ENCODE measurements at places on chromosomes 12 and 14.

DNA sequence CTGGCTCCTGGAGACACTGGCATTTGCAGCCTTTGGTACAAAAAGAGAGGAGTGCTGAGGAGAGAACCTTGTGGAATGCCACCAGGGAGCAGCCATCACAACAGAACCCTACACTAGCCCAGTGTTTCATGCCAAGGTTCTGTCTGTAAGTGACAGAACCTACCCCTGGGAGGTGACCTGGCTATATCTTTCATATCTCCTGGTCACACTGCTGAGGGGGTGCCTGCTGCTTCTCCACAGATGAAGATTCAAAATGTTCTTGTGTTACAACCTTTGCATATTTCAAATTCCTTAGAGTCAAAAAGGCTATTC is 12.7 kb upstream of the EIF4B start:
- DNase-seq: no peak

- DNase-seq: no peak
Measured at GRCh38 chr14:105023791-105024480, 3.1 kb upstream of the CDCA4 start.

DNA sequence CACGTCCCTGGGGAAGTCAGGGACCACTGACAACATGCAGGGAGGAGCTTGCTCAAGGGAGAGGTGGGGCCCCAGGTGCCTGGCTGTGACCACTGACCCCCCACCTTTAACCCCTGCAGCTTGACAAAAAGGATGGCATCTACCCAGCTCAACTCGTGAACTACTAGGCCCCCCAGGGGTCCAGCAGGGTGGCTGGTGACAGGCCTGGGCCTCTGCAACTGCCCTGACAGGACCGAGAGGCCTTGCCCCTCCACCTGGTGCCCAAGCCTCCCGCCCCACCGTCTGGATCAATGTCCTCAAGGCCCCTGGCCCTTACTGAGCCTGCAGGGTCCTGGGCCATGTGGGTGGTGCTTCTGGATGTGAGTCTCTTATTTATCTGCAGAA is 26.3 kb downstream of the HIP1R start:
- no peak for DNase-seq

- DNase-seq: no peak
Measured at GRCh38 chr14:60848066-60848465, 113.5 kb downstream of the MNAT1 start.

DNA sequence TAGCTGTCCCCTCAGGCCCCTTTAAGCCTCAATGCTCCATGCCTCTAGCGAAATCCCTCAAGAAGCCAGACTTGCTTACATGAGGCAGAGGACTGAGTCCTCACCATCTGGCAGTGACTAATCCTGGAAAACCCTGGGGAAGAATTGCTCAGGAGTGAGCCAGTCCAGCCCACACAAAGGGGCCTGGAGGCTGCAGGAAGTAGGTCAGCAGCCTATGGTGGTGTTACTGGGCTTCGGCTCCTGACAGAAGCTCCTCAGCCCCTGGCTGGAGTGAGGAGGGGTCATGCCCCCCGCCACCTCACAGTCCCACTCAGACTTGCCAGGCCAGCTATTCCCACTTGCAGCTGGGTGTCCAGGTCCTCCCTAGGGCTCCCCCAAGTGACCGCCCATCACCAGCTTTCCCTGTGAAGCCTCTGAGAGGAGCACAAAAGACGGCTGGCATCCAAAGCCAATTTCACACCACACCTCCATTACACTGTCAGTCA is 250.5 kb downstream of the DPF3 start:
- DNase-seq: no peak

GRCh38 chr12:119230807-119231206 is 52.1 kb downstream of the HSPB8 start:
- DNase-seq: no peak

GRCh38 chr12:104299842-104300481 is 3.6 kb upstream of the EID3 start:
- no peak for DNase-seq

- DNase-seq: no peak
Measured at GRCh38 chr12:96225044-96225855, 31.1 kb downstream of the ELK3 start.

DNA sequence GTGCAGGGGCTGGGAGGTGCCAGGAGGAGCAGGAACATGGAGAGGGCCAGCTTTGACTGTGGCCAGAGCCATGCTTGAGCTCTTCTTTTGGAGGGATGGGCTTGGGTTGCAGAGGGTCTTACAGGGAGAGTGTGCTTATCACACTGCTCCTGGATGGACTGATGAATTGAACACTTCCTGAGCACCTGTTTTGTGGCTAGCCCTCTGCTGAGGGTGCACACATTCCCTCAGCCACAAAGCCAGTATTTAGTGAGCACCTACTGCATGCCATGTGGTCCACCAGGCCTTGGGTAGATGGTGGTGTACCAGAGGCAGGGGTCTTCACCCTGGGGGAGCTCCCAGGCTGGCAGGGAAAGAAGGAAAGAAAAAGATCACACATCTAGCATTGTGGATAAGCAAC is 118.9 kb downstream of the SLC25A47 start:
- no peak for DNase-seq

- DNase-seq: no peak
Measured at GRCh38 chr14:56199982-56200577, 81.9 kb downstream of the PELI2 start.

DNA sequence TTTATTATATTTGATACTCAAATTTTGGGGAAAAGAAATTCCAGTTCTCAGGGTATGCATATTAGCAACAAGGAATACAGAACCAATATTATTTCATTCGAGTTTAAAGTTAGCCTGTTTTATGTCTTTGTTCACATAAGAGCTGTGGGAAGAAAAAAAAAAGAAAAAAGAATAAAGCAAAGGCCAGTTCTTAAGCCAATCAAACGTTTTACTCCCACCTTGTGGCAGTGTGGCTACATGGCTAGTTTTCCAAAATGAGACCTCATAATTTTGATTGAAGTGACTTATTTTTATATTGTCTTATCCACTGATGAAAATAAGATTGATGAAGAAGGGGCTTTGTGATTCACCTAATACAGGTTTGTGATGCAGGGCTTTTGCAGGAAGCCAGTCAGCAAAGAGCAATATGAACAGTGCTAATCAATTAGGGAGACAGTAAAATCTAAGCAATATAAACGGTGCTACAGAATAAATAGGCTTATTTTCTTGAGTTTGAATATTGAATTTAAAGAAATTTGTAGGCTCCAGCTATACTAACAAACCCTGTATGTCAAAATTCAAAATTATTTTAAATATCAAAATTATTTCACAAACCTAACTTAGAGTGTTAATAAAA is 624.1 kb upstream of the FOXG1 start:
- DNase-seq: no peak

- no peak for DNase-seq
Measured at GRCh38 chr14:96666088-96666487, 131.1 kb upstream of the VRK1 start.

GRCh38 chr14:68112442-68112841 is 292.9 kb downstream of the RAD51B start:
- DNase-seq: no peak

DNA sequence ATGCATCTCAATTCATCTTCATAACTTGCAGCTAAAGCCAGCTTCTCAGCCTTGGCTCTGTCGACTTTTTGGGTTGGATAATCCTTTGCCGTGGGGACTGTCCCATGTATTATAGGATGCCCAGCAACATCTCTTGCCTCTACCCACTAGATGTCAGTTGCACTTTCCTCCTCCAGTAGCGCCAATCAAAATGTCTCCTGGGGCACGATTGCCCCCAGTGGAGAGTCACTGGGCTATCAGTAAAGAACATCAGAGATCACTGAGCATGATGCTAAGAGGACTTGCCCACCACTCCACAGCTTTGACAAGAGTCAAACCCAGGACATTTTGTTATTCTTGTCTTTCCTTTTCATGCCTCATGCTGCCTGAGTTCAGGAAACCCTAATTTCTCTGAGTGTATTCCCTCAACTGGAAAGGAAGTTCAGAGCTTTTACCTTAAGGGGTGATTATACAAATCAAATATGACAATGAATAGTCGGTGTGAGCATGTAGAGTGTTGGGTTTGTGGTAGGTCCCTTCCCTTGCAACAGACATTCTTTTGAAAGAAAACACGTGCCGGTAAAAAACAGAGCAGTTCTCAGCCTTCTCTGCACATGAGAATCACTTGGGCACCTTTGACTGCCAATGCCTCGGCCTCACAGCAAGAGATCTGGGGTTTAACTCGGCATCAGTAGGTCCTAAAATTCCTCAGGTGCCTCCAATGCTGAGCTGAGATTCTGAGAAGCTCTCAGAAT is 980.6 kb downstream of the VRK1 start:
- DNase-seq: no peak

DNA sequence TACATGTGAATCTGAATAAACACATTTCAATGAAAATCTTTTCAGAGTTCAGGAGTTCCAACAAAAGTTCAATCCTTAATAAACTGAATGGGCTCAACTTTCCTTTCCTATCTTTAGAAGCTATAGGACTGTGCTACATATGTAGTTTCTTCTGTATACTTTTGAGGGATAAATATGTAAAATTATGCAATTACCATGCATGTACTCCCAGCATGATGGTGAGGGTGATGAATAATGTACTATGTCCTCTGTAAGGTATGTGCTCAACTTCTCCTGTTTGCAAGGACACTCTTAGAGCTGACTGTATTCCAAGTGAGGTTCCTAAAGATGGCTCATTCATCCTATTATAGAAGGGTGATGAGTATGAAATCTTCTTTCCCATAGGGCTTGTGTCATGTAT is 15.5 kb downstream of the MBIP start:
- DNase-seq: no peak

DNA sequence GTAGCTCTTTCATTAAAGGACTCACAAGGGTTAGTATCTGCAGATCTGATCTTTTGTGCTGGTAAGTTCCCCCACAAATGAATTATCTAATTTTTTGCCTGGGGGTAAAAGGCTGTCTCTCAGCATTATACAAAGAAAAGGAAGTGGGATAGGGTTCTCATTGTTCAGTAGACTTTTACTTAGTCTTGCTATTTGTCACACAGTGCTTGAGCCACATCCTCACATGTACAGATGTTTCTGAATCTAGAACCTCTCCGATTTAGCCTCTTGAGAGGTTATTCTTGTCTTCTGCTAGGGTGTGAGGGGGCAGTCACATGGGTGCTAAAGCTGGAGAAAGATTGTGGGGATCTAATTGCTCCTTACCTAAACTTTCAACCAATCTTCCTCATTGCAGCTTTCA is 93.0 kb downstream of the SLC41A2 start:
- DNase-seq: no peak

GRCh38 chr12:84594157-84594556 is 318.4 kb downstream of the SLC6A15 start:
- no peak for DNase-seq

DNA sequence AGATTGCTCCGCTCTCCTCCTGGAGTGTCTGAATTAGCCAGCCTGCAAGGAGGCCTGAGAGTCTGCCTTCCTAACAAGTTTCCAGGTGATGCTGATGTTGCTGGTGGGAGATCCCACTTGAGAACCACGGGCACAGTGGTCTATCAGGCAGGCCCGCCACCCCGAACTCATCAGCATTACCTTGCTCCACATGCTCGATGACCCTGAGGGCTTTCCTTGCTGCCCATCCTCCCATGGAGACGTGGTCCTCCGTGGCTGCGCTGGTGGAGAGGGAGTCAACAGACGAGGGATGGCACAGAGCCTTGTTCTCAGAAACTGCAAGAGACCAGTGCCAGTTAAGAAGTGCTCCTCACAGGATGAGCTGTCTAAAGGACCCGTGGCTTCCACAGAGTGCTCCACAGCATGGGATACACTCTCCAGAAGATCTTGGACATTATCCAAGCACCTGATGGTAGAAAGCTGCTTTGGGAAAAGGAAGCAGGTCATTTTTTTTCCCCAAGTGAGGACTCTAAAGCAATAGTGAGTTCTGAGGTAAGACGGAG is 18.3 kb downstream of the HAL start:
- DNase-seq: no peak

DNA sequence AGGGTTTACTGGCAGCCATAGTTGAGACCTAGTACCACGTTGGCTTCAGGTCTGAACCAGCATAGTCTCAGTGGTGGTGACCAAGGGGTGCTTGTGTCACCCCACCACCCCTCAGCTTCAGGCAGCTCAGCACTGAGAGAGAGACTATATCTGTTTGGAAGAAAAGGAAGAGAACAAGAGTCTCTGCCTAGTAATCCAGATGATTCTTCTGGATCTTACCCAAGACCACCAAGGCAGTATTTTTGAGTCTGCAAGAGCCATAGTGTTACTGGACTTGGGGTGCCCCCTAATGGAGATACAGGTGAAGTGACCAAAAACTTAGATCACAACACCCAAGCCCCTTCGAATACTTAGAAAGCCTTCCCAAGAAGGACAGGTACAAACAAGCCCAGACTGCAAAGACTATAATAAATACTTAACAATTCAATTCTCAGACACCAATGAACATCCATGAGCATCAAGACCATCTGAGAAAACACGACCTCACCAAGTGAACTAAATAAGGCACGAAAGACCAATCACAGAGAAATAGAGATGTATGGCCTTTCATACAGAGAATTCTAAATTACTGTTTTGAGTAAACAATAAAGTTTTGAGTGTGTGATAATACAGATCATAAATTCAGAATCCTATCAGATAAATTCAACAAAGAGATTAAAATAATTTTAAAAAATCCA is 107.0 kb downstream of the HELB start:
- no peak for DNase-seq

DNA sequence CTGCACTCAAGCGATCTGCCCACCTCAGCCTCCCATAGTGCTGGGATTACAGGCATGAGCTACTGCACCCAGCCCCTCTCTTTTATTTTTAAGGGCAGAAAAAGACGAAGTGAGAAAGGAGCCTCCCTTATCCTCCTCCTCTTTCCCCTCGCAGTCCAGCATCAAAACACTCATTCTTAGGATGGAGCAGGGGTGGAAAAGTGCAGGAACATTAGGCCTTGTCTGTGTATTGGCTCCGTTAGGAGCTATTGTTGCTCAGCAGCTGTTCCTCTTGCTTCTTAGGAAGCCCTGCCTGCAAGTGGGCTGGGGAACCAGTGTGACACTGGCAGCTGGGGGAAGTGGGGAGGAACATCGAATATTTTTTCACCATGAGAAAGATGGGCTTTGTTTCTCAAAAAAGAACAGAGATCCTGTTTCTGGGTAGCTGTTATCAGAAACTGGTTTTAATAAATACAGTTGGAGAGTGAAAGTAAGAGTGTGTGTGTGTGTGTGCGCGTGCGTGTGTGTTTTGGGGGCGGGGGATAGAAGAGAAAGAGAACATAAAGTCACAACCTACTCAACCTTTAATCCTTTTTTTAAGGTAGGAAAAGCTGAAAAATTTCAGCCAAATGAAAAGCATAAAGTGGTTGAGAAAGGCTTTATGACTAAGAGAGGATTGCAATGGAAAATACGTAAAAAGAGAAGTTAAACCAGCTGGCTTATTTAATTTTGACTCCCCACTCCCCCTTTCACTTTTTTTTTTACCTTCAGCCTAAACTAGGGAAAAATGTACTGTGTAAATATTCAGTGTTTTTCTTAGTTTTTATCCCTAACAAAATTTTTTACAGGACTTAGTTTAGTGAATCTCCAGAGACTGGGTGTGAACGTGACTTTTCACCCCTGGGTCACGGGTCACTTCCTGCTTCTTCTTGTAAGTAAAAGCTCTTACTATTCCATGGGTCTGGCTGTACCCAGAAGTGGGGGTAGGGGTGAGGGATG is 197.2 kb upstream of the PLEKHG7 start:
- no peak for DNase-seq

- DNase-seq: no peak
Measured at GRCh38 chr12:2244013-2244861, 191.4 kb downstream of the CACNA1C start.

GRCh38 chr12:53513712-53514410 is 6.6 kb upstream of the NPFF start:
- no peak for DNase-seq

Data from cortex of kidney (tissue), 1 donor.